Activated CD8-positive, alpha-beta T cell treated with anti-CD3 and anti-CD28 coated beads for 36 hours (primary cell): ENCODE measurements at places on chromosomes 12 and 14. TPM values are rescaled to one million over a fixed set of nuclear protein-coding genes. Genes with fewer than 3 reads are reported as not detected.

RNASE4 gene
- 1.0 TPM for total RNA-seq

SCN8A gene
- 0.78 TPM for total RNA-seq

ADAMTS20 gene
- total RNA-seq: not detected

CD163 gene
- not detected for total RNA-seq

ENO2 gene
- 330 TPM for total RNA-seq

SPX gene
- not detected for total RNA-seq
